IPS DF 6.9 (cell line): ENCODE measurements at places on chromosomes 4 and X.

DNA sequence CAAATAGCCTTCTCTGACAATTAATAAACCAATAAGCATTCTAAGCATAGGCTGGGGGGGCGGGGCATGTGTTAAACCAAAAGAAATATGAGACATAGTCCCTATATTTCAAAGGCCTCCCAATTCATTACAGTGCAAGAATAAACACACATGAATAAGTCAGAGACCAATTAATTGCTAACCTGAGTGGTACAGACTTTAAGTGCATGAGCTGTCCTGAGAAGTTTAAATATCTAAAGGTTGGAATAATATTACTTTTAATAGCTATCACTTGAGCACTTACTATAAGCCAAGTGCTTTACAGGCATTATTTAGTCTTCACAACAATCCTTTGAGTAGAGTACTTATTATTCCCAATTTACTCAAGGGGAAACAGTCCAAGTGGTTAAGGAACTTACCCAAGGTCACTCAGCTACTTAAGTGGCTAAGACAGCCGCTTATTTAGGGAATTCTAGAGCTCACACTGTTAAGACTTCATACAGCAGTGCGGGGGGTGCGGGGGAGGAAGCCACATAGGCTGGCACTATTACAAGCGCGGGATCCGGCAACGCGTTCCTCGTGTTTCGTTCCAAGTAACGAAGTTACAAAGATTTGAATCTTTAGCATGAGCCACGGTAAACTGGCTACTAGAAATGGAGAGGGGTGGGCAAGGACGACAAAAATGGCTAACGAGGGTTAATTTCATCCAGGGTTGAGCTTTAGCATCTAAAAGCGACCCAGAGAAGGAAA lies 1.4 kb downstream of the THOC2 start:
- no peak for DNase-seq

DNA sequence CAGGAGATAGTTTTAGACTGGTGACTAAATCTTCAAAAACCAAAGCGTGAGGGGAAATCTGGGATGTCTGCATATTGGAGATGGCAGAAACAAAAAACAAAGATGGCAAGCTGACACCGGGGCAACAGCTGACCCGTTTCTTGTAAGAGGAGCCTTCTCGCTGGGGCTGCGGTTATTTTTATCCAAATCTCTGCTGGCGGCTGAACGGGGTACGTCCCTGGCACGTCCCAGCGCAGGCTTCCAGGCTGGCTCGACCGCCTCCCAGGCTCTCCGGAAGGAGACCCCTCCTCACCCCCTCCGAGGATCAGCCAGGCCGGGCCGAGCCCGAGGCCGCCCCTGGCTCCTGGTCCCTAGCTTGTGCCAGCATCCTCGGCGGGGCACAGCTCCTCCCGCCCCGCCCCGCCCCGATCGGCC lies 403 bp downstream of the SGCB start:
- no peak for DNase-seq

DNA sequence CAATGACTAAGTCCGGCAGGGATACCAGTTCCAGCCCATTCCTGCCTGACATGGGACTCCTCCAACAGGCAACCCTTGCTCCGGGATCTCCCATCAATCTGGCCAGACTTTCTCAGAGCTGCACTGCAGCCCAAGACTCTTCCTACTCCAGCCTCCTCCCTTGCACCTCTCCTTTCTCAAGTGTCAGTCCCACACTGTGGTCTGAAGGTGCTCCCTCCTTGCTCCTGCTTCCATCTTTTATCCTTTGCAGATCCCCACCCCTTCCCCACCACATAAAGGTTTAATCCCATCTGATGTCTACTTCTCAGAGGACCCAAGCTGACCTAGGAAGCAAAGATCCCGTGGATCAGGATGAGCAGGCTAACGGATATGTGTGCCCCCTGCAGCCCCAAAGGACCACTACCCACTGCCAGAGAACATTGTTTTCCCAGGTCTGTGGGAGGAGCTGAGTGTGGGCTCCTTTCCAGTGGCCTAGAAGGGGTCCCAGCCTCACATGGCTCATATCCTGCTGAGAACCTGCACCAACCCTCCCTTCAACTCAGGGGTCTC lies 33.3 kb upstream of the XPNPEP2 start:
- no peak for DNase-seq

DNA sequence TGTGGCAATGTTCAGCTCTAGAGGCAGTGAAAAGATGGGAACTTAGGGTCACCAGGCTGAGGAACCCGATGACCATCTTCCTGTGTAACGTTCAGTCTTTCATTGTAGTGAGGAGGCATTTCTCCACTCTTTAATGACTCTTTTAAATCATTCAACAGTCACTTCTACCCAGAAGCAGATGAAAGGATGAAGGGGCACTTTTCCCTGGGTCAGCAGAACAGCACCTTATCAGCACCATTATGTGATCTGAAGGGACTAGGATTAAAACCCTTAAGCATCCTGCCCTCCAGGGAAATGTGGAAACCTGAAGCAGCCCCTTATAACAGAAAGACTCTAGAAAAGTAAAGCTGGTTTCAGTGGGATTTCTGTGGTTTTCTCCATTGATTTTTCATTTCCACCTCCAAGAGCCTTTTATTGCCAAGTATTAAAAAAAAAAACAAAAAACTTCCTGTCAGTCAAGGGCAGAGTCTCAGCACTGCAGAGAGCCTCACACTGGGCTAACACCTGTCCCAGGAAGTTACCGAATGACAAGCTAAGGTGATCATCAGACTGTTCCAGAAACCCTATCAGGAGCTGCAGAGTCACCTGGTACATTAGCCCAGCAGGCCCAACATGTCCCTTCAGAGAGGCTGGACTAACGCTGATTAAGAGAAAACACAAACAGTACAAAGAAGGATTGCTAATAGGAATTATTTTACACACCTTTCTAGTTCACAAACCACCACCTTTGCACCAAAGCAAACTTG lies 185.9 kb downstream of the SHROOM3 start:
- no peak for DNase-seq

- no peak for DNase-seq
Measured at GRCh38 chr4:143961075-143961474, 55.7 kb upstream of the GYPE start.

DNA sequence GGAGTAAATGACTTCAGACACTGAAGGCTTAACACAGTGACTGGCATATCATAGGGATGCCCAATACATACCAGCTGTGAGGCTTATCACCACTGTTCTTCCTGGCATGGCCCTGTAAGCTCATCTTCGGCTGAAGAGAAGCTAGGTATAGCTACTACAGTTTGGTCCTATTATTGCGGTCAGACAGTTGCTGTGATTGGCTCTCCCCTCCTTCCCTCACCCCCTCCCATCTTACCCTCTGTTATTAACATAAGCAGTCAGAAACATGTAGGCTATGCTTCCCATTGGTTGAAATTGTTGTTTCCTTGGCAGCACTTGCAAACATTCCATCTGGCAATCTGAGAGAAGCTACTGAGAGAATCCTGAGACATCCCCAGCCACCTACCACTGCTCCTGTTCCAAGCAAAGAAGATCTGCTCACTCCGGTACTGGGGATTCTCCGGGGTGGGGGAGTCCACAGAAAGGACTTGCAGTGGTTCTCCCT lies at the start of gene AKAP14:
AKAP14 (plus strand) TSS at position 51 of the 484 bp plus-strand sequence. CDS start 7,331 bp downstream, outside the sequence.
- no peak for DNase-seq

- no peak for DNase-seq
Measured at GRCh38 chr4:128700659-128701350, 108.7 kb upstream of the JADE1 start.

- DNase-seq = no peak
Measured at GRCh38 chr4:100834616-100835015, 316.8 kb upstream of the EMCN start.

DNA sequence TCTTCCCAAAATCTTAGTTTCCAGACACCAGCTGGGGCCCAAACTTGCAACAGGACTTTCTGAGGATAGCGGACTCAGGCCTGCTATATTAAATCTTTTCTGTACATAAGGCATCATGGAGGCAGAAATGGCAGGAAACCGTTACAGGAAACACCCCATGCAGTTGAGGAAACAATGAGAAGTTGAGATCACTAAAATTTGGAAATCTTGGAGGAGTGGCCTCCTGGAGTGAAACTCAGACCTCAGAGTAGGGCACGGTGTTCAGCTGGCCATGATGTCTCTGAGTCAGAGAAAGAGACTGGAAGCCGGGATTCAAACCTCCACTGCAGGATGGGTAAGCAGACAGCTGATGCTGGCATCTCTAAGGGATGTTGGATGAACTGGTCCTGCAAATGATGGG lies 372.6 kb upstream of the CTSO start:
- DNase-seq = no peak

DNA sequence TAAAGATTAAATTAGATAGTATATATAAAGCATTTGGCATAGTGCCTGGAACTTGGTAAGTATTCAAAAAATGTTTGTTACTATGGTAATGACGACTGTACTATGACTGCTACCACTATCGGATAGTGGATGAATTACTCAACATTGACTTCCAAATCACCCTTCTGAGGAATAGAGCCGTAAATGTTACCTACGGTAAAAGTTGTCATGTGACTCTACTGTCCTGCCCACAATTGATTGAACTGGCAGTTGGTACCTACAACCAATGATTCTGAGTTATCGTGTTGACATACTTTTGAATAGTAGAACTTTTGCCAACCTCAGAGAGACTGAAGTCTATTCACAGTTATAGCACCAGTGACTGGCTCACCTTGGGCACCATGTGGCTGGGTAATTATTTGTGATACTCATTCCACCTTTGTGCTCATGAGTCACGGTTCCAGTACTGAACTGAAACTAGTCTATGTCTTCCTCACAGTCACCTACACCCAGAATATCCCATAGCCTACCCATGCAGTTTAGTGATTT lies 185.5 kb upstream of the PITX2 start:
- DNase-seq = no peak

GRCh38 chrX:121360280-121360679 lies 312.9 kb downstream of the GLUD2 start:
- DNase-seq = no peak

GRCh38 chrX:41733939-41734338 lies 10.0 kb downstream of the GPR82 start:
- no peak for DNase-seq

GRCh38 chr4:162782096-162782777 lies 384.5 kb downstream of the NAF1 start:
- DNase-seq = no peak

DNA sequence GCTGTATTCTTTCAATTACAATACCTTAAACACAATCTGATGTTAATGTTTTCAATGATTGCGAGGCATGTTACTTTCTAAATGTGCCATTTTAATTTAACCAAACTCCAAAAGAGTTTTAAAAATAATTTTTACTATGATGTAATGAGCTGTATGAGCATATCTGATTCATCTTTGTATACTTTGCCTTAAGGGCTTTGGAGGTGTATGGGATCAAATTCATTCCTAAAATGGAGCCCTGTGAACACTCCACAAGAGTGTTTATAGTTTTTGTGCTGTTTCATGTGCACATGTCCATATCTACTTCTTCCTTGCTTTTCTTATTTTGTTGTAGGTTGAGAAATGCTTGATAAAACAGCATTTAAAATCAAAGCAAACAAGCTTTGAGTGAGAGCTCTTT lies 82.4 kb downstream of the ATP10D start:
- no peak for DNase-seq

DNA sequence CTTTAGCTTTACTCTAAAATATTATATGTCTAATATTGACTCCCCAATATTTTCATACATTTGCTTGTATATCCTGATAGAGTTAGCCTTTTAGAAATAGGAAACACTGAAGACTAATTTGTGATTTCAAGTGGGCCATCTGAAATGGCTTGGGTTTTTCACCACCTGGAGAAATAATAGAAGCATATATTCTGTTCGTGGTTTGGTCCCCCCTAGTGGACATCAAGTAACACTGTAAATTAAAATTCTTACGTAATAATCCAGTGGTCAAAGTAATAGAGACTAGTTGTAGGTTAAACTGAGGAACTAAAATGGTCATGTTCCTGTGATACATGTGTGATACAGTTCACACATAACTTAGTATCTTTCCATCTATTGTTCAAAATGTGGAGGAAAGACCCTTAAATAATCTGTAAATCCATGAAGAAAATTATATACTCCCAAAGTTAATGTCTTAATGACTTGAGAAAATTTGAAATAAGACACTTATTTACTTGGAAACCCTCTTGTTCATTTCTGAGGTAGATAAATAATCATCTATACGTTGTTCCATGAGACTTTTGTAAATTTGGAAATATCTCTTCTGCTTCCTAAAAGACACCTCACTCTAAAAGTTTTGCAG lies 79.8 kb upstream of the SMARCAD1 start:
- no peak for DNase-seq

GRCh38 chr4:3136454-3136853 lies 62.0 kb downstream of the HTT start:
- DNase-seq = no peak

GRCh38 chrX:149939655-149939904 lies 1.3 kb upstream of the EOLA2 start:
- DNase-seq = no peak

DNA sequence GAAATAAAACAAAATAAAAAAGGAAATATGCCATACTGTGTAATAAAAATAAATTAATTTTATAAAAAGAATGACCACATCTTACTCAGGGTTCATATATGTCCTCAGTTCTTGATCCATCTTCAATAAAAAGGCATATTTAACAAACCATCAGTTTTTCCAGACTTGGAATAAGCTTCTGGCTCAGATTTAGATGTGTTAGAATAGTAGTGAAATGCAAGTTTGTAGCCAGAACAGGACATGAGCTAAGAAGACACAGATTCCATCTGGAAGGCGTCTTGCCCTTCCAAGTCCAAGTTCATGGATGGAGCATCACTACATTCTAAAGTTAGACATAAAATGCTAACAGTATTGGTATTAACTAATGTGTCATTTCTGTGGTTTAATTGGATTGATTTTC lies 10.3 kb upstream of the LSM6 start:
- DNase-seq = no peak

DNA sequence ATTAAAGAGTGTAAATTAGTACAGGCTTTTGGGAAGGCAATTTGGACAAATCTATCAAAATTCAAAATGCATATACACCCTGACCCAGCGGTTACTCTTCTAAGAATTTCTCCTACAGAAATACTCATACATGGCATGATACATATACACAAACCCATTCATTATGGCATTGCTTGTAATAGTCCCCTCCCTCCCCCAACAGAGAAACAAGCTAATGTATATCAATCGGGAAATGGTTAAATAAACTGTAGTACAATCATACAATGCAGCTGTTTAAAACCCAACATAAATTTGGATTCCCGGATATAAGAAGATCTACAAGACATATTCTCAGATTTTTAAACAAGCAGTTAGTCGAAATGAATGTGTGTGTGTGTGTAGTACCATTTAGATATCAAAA lies 808 bp downstream of the HUWE1 start:
- no peak for DNase-seq

- no peak for DNase-seq
Measured at GRCh38 chr4:76610751-76611547, 175.9 kb downstream of the SHROOM3 start.

DNA sequence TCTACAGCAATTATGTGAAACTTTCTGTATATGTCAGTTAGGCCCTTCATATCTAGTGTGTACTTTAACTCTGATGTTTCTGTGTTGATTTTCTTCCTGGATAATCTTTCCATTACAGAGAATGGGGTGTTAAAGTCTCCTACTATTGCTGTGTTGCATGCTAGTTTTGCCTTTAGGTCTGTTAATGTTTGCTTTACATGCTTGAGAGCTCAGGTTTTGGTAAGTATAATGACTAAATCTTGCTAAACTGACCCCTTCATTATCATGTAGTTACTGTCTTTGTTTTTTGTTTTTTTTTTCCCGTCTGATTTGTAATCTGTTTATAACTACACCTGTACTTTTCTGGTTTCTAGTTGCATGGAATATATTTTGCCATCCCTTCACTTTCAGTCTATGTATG lies 63.6 kb upstream of the UGT2B15 start:
- no peak for DNase-seq
